ENCODE measurements at places on chromosomes 6 and 20.

DNA sequence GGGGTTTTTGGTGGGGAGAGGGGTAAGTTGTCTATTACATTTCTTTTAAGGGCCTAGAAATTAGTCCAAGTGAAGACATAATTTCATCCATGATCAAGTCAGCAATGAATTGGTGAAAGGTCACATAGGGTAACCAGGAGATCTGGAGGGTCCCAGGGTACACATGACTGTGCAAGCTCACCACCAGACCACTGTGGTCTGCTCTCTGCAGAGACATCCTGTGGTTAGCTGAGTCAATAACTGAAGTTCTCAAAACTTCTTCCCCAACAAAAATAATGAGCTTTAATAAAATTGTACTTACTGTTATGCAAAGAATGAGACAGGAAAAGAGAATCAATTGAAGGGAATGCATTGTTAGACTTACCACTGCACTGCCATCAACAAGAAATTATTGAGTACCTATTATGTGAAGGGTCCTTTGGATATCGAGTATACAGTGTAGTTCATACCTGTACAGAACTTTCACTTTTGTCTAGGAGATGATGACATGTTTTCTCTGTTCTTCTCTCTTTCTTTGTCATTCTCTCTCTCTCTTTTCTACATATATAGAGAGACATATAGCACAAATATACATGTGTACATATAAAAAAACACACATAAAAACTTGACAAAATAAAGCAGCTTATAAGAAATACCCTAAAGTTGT lies 209.8 kb downstream of the GJA1 start:
- DNase-seq, result no peak

DNA sequence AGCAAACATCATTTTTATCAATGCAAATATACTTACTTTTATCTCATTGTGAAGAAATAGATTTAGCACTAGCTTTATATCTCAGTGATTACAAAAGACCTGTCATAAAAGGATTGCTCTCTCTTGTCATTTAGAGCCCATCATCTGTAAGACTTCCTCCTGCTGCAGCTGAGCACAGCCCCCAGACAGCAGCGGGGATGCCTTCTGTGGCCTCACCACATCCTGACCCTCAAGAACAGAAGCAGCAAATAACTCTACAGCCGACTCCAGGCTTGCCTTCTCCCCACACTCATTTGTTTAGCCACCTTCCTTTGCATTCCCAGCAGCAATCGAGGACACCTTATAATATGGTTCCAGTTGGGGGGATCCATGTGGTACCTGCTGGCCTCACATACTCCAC lies 127.0 kb upstream of the EDN1 start:
- DNase-seq, result no peak

- no peak for DNase-seq
Observed at GRCh38 chr6:89239338-89239737, 22.2 kb upstream of the GABRR1 start.

- no peak for DNase-seq
Observed at GRCh38 chr6:41656002-41656691, 17.9 kb downstream of the MDFI start.

GRCh38 chr6:63611560-63611959 lies 24.0 kb upstream of the PHF3 start:
- no peak for DNase-seq

DNA sequence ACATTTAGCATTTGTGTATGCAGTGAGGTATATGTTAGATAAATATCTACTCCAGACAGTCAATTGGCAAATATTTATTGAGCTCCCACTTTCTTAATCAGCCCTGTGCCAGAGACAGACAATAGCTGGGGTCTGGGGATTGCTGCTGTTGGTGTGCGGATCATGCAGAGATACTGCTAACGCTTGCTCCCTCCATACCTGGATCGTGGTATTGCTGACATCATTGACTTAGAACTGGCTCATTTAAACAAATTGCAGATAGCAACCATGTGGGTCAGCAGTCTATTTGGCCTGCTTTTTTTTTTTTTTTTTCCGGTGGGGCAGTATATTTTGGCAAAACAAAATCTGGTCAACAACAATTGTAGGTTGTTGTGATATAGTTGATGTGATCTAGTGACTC lies 9.5 kb downstream of the ARID1B start:
- DNase-seq, result no peak

DNA sequence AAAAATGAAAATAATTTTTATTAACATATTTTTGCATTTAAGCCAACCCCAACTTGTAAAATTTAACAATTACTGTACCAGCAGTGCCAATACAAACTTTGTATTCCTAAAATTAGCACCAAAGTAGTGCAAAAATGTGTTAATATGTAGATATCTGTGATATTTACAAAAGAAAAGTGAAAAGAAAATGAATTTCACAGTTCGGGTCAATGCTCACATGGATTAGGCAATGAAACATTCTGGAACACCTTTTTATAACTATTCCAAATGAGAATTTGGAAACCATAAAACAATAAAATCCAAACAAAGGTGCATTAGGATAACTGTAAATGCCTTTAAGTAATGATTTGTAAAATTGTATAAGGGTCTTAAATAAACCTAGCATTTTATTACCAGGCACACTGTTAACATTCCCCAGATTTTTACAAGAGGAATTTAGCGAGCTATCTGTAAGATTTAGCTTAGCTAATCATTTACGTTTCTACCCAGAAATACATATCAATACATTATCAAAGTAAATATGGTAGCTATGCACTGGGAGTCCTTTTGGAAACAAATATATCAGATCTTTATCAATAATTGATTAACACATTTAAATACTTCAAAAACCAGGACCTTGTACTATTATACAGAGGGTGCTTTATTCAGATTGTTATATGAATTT lies 112.2 kb downstream of the MTFR2 start:
- DNase-seq, result no peak

DNA sequence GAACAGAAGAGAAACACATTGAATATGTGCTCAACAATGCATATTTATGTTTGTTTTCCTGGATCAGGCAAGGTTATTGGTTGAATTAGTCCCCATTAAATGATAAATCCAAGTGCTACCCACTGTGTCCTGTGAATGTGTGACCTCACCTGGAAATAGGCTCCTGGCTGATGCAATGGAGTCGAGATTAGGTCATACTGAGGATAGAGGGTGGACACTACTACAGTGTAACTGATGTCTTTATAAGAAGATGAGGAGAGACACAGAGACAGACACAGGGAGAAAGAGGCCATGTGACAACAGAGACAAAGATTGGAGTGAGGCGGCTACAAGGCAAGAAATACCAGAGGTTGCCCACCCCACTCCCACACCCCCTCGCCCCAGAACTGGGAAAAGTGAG lies 559.3 kb downstream of the C6orf118 start:
- no peak for DNase-seq

DNA sequence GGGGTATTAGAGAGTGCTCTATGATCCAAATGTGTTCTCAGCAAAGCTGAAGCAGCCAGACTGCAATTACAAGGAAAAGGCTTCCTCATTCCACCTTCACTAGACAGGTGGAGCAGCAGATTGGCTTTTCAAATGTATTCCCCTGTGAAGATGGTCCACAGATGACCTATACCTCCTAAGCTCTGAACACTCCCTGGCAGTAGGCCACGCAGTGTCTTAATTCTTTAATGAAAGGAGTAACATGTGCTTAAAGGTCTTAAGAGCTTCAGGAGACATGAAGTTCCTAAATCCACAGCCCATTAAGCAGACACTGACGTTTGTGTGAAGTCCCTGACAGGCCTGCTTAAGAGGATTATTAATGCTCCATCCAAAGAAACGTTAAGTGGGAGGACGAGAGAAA lies 138.9 kb upstream of the NUP153 start:
- no peak for DNase-seq

DNA sequence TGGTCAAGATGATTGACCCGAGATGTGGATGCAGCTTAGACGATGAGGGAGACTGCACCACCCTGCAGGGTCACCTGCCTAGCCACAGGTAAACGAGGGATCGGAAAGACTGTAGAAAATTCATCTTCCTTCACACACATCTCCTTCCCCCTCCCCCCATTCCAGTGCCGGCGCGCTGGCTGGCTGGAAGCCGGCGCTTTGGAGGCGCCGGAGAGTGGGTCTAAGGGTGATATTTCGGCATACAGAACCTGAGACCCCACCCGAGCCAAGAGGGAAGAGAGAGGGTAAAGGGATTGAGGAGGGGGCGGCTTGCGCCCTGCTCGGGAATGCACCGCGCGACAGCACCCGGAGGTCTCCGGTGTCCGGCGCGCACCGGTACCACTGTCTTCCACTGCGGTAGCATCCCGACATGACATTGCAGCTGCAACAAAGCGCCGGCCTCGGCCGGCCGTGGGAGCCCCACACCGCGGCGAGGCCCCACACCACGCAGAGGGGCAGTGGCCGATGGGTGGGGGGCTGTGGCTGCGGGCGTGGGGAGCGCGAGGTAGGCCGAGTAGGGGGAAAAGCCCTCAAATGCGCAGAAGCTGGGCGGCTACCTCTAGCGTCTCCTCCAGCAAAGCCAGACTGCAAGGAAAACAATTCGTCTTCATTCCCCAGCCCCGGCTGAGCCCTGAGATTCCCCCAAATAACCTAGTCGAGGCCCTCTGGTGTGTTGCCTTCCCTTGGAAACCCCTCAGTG lies 984 bp downstream of the TNFRSF21 start:
- DNase-seq, result peak; percentile 46

GRCh38 chr6:161396539-161396938 lies 122.7 kb upstream of the AGPAT4 start:
- no peak for DNase-seq

DNA sequence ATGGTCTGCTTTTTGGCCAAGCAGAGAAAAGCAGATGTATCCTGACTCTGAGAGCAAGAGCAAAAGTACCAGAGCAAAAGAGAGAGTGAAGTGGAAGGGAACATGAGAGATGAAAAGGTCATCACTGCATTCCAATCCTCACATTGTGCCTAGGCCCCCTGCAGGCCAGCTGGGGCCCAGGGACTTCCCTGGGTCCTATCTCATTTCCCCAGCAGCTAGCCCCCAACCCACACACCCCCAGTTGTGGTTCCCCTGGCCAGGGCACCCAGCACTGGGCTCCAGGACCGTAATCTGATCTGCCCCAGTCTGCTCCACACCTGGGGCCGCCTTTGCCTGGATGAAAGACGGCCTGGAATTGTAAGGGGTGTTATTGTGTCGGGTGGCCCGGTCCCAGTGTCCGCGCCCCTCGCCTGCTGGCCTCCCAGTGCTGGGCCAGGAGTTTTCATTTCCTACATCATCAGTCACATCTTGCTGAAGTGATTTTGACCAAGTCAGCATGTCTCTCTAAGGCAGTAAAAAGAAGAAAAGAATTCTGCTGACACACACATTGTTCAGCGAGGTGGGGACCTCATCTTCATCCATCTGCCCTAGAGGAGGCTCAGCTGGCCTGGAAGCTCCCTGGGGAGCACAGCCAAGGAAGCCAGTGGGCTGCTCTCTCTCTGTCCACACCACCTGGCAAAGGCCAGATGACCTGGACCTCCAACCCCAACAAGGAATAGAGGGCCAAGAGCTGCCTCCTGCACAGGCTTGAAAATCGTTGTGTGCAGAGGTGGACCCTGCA lies 4.0 kb upstream of the BMP7 start:
- no peak for DNase-seq

- DNase-seq, result no peak
Observed at GRCh38 chr6:159256128-159256527, 86.9 kb downstream of the FNDC1 start.

DNA sequence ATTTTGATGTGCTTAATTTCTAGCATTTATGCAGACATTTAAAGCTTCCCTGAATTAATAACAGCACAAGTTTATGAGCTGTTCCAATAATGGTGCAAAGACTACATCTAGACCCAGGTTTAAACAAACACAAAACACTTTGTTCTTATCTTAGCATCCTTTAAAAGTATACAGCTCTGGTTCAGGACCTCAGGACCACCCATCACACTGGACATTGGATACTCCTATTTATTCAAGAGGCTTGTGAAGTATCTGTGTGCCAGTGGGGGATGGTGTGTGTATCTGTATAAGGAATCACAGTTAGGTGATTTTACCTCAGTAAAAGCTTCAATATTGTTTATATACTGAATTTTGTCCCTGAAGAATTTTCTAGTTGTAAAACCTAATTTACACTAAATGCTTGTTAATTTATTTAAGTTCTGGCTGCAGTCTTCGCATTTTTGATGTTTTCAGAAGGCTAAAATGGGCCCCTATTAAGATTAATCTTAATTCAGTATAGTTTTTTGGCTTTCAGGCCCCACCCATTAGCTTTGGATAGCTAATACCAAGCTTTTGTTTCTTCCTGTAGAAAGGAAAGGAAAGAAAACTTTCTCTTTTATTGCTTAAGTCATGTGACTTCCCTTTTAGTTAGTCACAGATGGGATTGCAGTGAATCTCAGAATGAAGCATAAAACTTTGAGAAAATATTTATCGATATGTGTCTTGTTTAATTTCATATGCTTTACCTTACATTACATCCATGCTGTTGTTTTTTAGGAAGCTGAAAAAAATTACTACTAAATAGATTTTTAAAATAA lies 13.1 kb downstream of the LIN28B start:
- DNase-seq, result no peak

GRCh38 chr6:134795001-134795400 lies 154.9 kb downstream of the ALDH8A1 start:
- no peak for DNase-seq

DNA sequence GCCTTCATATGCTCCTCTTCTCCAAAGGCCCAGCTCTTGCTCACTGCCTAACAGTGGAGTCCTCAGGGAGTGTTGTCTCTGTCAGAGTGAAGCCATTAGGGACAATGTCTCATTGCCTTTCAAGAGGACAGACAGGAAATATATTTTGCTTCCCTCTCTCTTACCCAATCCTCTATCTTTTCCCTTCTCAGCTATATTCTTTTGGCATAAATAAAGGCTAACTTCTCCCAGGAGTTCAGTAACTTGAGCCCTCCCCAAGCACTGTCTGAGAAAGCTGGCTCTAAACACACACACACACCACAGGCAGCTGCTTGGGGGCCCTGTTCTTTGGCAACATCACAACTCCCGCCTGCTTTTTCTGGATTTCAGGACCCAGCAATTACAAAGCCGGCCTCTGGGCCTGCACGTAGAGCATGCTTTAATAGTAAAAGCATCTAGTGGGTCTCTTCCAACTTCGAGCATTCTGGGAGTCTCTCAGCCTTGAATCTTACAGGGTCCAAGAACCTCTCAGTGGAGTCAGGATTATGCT lies 34.7 kb upstream of the LAMA4 start:
- DNase-seq, result no peak

DNA sequence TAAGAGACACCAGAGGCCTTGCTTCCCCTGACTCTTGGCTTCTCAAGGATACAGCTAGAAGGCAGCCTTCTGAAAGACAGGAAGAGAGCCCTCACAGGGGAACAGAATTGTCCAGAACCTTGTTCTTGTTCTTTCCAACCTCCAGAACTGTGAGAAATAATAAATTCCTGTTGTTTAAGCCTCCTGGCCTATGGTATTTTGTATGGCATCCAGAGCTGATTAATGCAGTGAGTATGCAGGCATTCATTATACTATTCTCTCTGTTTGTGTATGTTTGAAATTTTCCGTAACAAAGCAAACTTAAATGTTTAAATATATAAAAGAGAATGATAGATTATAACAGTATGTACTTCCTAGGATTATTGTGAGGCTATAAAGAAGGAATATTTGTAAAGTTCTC lies 903.4 kb upstream of the FLRT3 start:
- DNase-seq, result no peak

GRCh38 chr20:24588047-24588635 lies 118.7 kb downstream of the SYNDIG1 start:
- DNase-seq, result no peak
